Stimulated activated CD4-positive, alpha-beta T cell treated with anti-CD3 and anti-CD28 coated beads, Interleukin-4, amount 100 ng/mL, for 48 hours (primary cell): ENCODE measurements at places on chromosomes 2 and 18.

GRCh38 chr2:84963692-84964405 lies 7.1 kb upstream of the KCMF1 start:
- no peak for DNase-seq

DNA sequence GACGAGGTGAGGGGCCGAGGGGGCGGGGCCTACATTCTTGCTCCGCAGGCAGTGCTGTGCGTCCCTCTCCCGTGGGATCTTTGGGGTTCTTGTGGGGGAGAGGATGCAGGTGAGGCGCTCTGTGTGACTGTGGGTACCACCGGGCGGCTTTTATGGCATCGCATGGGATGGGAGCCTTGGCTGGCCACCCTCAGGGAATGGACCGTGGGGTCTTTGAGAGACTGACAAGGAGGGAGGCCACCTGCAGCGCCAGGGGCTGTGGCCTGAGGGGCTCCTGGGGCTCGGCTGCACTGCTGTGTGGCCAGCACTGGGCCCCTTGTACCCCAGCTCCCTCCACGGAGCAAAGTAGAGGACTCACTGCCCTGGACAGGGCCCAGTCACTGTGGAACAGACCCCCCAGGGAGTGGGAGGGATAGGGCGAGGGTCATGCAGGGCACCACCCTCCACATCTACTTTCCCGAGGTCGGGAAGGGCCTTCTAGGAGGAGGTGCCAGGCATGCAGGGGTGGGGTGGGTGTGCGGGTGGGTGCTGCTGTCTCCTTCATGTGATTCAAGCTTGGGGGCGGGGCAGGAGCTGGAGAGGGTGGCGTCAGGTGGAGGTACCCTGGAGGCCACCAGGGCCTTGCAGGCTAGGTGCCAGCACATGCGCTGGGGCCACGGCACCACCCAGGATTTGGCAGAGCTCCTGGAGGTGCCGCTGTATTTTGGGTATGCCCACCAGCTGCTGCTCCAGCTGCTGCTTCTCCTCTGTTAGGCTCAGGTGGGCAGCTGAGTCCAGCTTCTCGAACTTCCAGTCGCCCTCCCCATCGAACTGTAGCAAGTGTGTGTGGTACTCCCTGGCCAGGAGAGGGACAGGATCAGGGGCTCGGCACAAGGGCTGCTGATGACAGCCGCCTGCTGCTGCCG lies 1072.4 kb downstream of the RPIA start:
- DNase-seq, result no peak

DNA sequence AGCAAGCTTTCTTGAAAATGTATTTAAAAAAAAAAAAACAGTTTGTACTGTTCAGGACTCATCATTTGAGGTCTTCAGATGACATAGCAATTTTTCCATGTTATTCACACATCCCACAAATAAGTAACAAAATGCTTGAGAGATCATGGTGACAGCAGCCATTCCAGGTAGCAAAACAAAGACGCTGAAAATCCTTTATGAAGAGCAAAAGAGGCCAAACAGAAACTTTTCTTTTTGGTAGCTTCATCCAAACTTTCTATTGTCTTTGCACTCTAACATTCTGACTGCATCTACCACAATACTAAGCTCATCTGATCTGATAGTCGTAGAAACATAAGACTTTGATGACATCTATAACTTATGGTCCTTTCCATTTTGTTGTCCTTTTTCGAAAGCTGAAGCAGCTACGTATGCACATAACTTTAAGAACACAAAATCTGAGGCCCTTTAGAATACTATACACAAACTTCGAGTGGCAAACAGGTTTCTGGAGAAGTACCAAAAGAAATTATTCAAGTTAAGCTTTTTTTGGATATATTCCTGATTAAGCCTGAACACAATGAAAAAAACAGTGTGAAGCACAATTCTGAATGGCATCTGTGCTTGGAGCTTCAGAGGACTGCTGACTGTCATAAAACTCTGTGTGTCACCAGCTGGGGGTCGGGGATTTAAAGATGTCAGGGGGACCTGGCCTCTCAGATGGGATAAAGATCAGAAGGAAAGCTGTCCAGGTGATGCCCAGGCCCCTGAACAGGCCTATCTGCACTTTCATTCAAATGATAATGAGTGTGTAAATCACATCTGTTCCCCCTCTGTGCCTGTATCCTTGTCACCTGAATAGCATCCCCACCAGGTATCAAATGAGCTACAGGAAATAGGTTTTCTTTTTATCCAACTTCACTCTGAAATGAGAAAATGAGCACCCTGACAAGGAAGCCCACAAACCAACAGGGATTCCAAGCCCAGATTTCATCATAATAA lies 75.8 kb downstream of the ZEB2 start:
- DNase-seq, result no peak

- DNase-seq, result no peak
Observed at GRCh38 chr2:74419345-74419744, 2.1 kb downstream of the C2orf81 start.
